Activated T-helper 17 cell treated with anti-CD3 and anti-CD28 coated beads, Interleukin-2, amount 50 U/mL, for 72 hours (primary cell): ENCODE measurements at places on chromosomes 7 and 10.

DNA sequence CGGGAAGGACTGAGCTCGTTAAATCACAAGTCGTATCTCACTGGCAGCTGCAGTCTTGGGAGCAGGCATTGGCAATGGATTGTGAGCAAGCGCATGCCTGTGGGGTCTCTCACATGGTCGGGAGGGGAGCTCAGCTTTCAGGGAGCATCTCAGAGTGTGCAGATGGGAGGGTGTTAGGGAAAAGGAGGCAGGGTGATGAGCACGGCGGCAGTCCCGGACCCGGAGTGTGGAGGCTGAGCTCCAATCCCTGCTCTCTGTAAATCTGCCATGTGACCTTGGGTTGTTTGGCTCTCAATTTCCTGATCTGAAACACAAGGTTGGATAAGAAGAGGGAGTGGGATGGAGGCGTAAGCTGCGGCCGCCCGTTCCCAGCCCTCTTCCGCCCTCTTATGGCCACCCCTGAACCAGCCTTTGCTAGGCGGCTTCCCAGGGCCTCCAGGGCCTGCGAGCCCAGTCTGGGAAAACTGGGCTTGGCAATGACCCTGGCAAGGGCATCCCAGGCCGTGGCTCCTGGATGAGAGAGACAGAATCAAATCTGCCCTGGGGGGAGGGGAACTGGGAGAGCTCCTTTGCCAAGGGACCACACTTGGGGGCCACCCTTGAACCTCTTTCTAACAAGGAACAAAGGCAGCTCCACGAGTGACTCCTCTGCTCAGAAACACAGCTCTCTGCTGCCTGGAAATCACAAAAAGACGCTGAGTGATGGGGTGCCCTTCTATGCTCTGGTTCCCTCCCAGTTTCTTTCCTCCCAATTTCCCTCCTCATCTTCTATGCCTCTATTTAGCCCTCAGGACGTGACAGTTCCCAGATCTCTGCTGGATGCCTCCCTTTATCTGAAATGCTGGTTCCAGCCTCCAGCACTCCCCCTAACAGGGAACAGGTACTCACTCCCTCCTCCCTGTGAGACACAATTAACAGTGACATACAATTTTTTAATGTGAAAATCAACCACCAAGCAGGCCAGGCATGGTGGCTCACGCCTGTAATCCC lies 41.7 kb upstream of the LOXL4 start:
- no peak overlapping the region for H3K4me3 ChIP-seq
- ATAC-seq, result peak; percentile 45
- no peaks in the 10 kb centered on the region for H3K36me3 ChIP-seq
- no peak overlapping the region for H3K27ac ChIP-seq

GRCh38 chr10:117311261-117311660 lies 64.0 kb downstream of the PDZD8 start:
- H3K4me3 ChIP-seq, result no peak overlapping the region
- ATAC-seq, result no peak
- H3K27ac ChIP-seq, result no peak overlapping the region

GRCh38 chr10:68047122-68047521 lies 28.0 kb downstream of the HERC4 start:
- no peak for ATAC-seq
- peak overlapping the region; percentile 75 for H3K27ac ChIP-seq
- H3K4me3 ChIP-seq, result no peak overlapping the region
- H3K36me3 ChIP-seq, result peaks cover 50% of the 10 kb centered on the region

DNA sequence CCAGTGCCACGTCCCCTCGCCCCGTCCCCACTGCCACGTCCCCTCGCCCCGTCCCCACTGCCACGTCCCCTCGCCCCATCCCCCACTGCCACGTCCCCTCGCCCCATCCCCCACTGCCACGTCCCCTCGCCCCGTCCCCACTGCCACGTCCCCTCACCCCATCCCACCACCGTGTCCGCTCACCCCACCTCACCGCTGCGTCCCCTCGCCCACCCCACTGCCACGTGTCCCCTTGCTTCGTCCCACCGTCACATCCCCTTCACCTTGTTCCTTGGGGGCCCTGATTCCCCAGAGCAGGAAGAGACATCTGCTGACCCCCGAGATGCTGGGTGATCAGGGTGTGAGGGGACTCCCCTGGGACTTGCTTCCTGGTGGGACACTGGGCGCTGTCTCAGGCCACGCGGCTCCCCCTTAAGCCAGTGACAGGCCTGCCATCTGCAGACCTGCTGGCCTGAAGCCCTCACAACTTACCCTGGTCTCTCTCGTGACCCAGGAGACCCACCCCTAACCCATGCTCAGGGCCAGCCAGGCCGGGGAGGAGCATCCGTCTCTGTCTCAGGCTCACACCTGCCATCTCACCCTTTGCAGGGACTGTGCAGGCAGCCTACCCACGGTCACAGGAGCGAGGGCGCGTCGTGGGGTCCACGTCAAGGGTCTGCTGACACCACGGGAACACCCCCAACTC lies 260.4 kb downstream of the ELFN1 start:
- no peak overlapping the region for H3K4me3 ChIP-seq
- ATAC-seq, result no peak
- peaks cover 28% of the 10 kb centered on the region for H3K36me3 ChIP-seq
- peaks cover 37% of the 10 kb centered on the region for H3K4me1 ChIP-seq
- H3K27me3 ChIP-seq, result no peaks in the 10 kb centered on the region

- ATAC-seq, result no peak
- H3K4me3 ChIP-seq, result no peak overlapping the region
- peaks cover 10% of the 10 kb centered on the region for H3K4me1 ChIP-seq
- H3K36me3 ChIP-seq, result peaks cover 24% of the 10 kb centered on the region
- no peaks in the 10 kb centered on the region for H3K27me3 ChIP-seq
These were observed 35.7 kb downstream of the LHPP start for GRCh38 chr10:124497196-124497881.
